ENCODE measurements at places on chromosomes 13 and 19.

DNA sequence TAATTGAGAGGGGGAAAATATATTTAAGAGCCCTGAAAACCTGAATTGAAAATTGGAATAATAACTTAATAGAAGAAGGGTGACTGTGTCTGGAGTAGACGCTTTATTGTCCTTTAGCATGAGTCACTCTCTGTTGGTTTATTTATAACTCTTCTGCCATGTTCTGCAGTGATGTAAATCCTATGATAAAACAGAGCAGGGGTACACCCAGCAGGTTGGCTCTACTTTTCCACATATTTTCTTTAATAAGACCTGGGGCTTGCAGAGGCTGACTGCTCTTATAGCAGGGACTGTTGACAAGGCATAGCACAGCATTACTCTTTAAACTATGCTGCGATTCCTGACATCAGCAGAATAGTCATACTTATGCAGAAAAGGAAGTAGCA lies 389.9 kb upstream of the PCDH9 start:
- DNase-seq = no peak

- DNase-seq = no peak
These were observed 19.6 kb downstream of the HMGB1 start for GRCh38 chr13:30446126-30446500.

DNA sequence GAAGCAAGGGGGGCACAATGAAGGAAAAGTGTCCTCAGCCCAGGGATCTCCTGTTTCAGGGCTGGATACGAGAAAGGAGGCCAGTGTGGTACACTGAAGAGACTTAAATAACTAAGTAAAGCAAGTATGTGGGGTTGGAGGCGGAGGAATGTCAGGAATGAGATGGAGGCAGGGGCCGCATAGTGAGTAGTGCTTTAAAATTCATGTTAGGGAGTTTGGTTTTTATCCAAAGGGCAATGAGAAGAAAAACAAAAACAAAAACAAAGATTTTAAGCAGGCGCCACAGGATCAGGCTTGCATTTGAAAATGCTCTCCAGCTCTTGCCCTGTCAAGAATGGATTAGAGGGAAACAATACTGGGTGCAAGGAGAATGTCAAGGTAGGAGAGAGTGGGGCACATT lies 273.4 kb downstream of the DCLK1 start:
- DNase-seq = no peak

DNA sequence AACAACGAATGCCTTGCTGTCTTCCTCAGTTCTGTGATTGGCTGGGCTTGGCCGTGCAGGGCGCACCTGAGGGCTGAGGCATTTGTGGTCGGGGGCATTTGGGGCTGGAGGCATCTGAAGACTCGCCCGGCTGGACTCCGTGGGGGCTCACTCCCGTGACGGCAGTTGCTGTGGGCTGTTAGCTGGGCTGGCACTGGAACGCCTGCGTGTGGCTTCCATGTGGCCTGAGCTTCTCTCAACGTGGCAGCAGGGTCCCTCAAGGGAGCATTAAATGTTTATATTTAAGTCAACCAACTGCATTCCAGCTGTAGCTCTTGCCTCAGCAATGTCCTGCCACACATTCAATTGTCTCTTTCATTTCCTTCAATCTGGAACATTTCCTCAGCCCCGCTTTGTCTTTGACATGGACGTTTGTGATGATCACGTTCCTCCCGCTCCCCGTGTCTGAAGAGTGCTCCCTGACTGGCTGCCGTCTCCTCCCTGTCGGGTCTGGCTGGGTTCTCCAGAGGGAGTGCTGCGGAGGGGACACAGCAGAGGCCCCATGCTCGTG lies 21.0 kb downstream of the CCDC8 start:
- DNase-seq = no peak

DNA sequence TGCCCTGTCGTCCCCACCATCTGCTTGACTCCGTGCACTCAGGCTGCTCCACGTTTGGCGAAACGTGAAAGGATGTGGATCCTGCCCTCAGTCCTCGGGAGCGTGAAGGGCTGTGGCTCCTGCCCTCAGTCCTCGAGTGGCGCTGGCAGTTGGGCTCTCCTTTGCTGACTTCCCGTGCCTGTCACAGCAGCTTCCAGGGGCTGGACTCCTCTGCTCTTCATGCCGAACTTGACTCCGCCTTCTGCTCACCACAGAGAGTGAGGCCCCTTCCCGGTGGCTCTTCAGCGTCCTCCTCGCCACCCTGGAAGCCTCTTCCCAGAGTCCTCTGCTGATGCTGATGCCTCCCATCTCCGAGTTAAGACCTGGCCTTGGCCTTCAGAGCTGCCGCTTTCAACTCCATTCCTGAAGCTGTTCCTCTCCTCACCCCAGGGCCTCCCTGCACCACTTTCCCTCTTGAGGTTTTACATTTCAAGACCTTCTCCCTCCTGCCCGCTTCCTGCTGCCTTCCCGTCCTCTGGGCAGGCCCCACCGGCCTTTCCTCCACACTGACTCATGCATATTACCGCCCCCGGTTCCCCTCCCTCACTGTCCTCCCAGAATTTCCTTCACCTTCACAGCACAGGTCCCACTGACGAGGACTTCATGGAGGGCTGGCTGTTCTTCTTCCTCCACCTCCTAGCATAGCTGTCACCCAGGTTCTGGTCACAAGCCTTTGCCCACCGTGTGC lies 111.7 kb downstream of the SHISA2 start:
- no peak for DNase-seq

DNA sequence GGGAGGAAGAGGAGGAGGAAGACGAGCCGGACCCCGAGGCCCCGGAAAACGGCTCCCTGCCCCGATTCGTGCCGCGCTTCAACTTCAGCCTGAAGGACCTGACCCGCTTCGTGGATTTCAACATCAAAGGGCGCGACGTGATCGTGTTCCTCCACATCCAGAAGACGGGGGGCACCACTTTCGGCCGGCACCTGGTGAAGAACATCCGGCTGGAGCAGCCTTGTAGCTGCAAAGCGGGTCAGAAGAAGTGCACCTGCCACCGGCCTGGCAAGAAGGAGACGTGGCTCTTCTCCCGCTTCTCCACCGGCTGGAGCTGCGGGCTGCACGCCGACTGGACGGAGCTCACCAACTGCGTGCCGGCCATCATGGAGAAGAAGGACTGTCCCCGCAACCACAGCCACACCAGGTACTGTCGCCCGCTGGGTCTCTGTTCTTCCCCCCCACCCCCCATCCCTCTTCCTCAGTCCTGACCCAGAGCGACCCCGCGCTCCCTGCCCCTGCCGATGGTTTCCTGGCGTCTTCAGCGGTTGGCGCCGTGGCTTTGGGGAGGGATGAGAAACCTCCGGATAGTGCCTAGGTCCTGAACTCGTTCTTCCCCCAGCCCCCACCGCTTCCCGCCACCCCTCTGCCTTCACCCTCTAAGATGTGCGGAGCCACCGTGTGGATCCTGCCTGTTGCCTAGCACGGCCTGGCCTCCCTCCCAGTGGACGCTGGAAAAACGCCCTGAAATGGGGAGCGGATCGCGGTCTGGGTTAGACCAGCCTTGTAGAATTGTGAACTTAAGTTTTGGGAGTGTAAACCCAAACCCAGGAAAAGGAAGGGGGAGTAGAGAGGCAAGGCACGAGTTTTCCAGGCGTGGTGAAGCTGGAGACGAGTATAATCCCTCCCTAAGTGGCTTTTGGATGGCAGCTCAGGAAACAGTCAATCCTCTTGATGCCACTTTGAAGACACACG lies 1.5 kb downstream of the HS6ST3 start:
- DNase-seq = no peak

DNA sequence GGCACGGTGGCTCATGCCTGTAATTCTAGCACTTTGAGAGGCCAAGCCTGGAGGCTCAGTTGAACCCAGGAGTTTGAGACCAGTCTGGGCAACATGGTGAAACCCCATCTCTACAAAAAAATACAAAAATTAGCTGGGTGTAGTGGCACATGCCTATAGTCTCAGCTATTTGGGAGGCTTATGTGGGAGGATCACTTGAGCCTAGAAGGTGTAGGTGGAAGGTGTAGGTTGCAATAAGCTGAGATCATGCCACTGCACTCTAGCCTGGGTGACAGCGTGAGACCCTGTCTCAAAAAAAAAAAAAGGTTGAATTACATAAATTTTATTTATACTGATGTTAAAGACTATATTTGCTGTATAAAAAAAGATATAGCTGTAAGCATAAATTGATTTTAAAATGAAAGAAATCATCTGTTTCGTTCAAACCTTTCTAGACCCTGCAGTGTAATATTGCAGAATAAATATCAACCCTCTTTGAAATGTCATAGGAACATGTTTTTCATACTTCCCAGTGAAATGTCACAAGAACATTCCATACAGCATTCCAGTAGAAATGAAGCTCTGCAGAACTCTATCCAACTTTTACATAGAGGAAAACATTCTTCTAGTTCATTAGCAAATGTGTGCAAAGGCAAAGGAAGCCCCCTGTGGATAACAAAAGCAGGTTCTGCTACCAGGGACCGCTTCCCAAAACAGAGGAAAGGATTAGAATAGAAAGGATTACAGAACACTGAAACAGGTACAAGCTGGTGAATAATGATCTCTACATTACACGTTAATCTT lies 76.0 kb downstream of the CAB39L start:
- no peak for DNase-seq

GRCh38 chr19:28350673-28351072 lies 862.3 kb downstream of the UQCRFS1 start:
- DNase-seq = no peak

- DNase-seq = no peak
These were observed 889 bp downstream of the GTF2F2 start for GRCh38 chr13:45120967-45121831.

GRCh38 chr19:1521636-1522035 lies 2.2 kb upstream of the PLK5 start:
- no peak for DNase-seq

DNA sequence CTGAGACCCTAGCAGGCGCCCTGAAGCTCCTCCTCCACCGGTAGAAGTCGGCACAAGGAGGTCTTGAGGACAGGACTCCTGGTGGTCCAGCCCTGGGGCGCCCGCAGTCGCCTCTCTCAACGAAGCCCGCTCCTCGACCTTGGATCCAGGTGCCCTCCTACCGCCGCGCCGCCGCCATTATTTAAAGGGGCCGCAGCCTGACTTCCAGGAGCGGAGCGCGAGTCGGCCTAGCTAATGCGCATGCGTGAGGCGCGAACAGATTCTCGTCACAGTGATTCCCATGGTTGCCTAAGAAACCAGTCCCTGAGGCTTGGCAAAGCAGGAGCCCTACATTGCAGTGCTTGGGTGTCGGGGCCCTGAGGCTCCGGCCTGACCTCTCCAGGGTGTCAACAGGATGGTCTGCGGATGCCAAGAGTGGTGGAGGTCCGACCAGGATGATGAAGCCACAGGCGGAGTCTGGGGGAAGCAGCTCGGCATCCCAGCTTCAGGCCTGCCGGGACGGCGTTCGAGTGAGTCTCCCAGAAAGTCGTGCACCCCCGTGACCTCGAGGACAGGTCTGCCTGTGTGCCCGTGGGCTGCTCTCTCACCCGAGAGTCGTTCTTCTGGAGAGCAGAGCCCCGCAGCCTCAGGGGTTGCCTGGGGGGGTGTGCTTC lies 66.0 kb upstream of the ZNF420 start:
- no peak for DNase-seq

GRCh38 chr13:27796544-27797227 lies 4.4 kb downstream of the GSX1 start:
- no peak for DNase-seq

DNA sequence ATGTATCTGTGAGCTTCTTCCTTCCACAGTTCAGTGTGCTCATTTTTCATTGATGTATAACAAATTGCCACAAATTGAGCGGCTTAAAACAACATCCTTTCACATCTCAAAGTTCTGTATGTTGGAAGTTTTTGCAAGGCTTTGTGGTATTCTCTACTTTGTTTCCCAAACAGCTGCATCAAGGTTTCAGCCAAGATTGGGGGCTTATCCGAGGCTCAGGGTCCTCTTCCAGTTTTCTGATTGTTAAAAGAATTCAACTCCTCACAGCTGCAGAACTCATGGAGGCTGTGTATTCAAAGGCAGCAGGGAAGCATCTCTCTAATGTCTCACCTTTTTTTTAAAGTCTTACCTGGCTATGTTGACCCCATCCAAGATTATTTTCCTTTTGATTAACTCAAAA lies 1369.8 kb downstream of the PCDH9 start:
- no peak for DNase-seq

GRCh38 chr13:101751488-101751887 lies 299.0 kb downstream of the ITGBL1 start:
- DNase-seq = no peak

GRCh38 chr13:73698859-73699258 lies 435.3 kb downstream of the KLF12 start:
- no peak for DNase-seq

DNA sequence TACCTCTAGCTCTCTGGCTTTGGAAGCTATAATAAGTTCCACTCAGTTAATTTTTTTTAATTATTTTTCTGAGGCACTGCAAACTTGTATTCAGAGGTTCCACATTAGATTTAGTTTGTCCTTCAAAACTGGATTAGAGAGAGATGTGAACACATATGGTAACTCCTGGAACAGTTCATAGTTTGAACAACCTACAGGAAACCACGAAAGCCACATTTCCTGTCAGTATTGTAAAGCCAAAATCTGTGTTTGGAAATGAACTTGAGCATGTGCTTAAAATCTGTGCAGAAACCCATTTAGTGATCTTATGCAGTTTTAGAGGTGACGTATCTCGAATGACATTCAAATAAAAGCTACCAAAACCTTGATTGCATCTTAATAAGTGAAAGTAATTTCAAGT lies 1952.0 kb downstream of the OLFM4 start:
- no peak for DNase-seq

GRCh38 chr19:14871619-14872230 lies 14.2 kb downstream of the OR7A17 start:
- DNase-seq = no peak

- no peak for DNase-seq
These were observed 91.0 kb upstream of the MYCBP2 start for GRCh38 chr13:77417897-77418296.

GRCh38 chr13:48266701-48267639 lies 34.0 kb downstream of the ITM2B start:
- no peak for DNase-seq
